RPMI7951 (cell line): ENCODE measurements at places on chromosomes 3 and 15. TPM values are rescaled to one million over a fixed set of nuclear protein-coding genes. Genes with fewer than 3 reads are reported as not detected.

- no peak for DNase-seq
These were observed 10.2 kb downstream of the ACKR2 start for GRCh38 chr3:42819351-42819965.

- no peak for DNase-seq
These were observed 214.8 kb upstream of the ST8SIA2 start for GRCh38 chr15:92178911-92179310.

DNA sequence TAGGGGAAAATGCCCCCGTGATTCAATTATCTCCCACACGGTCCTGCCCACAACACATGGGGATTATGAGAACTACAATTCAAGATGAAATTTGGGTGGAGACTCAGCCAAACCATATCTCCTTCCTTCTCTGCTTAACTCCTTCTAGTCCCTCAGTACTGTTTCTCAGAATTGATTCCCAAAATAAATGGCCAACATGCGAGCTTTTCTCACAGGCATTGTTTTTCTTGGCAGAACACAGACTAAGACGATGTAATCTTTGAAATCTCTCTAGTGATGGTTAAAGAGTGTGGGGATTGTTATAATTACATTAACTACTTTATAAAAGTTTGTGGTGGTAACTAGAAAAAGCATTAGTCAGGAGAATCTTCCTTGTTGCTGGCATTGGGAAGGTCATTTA is 366.5 kb downstream of the LPP start:
- DNase-seq, result peak; percentile 9

Gene GREM1
- total RNA-seq, result 68.1 and 79.4 TPM in 2 replicates

Gene AP3B2
- 1.4 and 1.7 TPM in 2 replicates for total RNA-seq

Gene IL17RE
- total RNA-seq, result not detected in 2 replicates

GRCh38 chr3:52154135-52155094 is at the start of gene POC1A:
TSS of gene POC1A (minus strand) at chr3:52154423. CDS start at chr3:52154372, 51 bp downstream.
- DNase-seq, result peak; percentile 99

DNA sequence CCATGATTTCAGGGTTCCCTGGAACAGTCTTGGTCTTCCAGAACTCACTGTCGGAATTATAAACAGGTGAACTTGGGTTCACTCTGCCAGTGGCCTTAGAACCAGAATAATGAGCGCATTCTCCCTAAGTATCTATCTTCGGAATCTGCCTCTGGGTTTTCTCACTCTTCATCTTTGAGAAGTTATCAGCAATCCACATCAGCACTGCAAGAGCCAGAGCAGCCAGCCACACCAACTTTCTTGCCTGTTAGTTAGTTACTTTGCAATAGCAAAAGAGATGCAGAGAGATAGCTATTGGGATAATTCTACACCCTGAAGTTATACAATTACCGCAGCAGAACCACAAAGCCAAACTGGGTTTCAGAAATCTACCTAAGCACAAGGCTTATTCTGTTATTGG is 25.8 kb downstream of the GLB1 start:
- DNase-seq, result no peak

GRCh38 chr3:134601539-134602439 is 49.0 kb downstream of the KY start:
- peak; percentile 41 for DNase-seq

Gene SCN11A
- not detected in 2 replicates for total RNA-seq

Gene CIB2
- total RNA-seq, result 6.2 and 7.8 TPM in 2 replicates

- DNase-seq, result no peak
These were observed 147.8 kb upstream of the TGFBR2 start for GRCh38 chr3:30458376-30459171.

GRCh38 chr15:61364871-61365270 is 135.8 kb upstream of the RORA start:
- no peak for DNase-seq

Gene GOLGA8S
- total RNA-seq, result 0.48 and 0.78 TPM in 2 replicates

Gene GABRR3
- not detected in 2 replicates for total RNA-seq

DNA sequence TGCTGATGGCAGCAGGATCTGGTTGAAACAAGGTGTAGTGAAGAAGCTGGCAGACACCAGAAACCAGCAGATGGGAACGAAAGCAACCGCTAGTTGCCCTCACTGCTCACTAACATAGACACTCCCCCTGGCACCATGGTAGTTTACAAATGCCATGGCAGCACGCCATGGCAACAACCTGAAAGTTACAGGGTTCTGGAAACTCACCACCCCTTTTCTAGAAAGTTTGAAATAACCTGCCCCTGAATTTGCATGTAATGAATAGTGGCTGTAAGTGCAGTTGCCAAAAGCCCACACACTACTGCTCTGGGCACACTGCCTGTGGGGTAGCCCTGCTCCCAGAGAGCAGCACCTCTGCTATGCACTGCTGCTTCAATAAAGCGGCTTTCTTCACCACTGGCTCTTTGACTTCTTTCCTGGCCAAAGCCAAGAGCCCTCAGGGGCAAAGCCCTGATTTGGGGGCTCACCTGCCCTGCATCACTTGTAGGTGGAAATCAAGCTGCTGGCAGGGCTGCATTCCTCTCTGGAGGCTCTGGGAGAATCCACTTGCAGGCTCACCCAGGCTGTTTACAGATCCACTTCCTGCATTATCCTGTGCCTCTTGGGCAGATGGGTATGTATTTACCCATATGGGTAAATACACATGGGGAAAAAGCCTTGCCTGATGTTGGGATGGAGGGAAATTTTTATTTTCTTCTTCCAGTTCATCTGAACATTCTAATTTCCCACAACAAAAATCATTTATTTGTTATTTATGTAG is 2.0 kb upstream of the GP9 start:
- DNase-seq, result no peak

DNA sequence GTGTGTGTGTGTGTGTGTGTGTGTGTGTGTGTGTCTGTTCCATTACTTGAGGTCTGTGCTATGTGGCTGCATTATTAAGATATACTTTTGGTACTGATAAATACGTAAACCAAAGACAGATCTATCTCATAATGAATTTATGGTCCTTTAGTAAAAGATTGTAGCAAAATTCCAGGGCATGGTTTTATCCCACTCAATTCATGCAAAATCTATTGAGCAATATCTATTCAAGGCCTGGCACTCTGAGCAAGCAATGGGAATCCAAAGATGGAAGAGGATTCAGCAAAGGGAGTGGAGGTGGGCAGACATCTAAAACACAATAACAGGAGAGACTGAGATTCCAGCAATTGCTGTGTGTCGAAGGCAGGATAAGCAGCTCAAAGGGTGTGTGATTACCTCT is 86.8 kb downstream of the RFTN1 start:
- DNase-seq, result no peak

- DNase-seq, result no peak
These were observed 4.9 kb downstream of the CHAC1 start for GRCh38 chr15:40958146-40958545.

DNA sequence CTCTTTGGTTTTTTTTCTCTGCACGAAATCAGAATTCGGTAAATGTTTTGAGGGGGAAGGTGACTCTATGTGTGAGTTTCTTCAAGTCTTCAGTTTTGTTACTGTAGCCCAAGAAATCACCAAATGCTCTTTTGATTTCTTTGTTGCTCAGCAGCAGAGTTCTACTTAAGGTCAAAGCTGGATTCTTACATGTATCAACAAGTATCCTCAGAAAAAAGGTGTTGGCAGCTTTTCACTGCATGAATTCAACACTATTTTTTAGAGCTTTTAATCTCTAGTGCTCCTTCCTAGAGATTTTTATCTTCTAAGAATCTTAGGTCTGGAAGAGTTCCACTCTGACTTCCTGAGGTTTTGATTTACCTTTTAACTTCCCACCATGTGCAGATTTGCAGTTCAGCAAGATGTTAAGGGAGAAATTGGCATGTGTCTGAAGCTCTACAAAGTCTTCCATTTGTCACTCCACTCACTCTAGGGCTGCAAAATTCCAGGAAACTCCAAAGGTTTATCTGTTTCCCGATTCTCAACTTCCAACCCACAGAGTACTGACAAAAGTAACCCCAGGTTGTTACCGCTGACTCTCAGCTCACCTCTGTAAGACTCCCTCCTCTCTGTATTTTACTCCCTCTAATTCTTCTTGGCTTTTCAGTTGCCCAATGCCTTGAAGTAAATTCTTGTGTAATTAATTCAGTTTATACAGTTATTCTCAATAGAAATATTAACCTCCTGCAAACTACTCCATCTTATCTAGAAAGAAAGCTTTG is 13.3 kb upstream of the CD200 start:
- no peak for DNase-seq

GRCh38 chr3:66473692-66474091 is 27.1 kb downstream of the LRIG1 start:
- DNase-seq, result peak; percentile 90

GRCh38 chr15:50542887-50543210 is 3.6 kb downstream of the USP50 start:
- no peak for DNase-seq

DNA sequence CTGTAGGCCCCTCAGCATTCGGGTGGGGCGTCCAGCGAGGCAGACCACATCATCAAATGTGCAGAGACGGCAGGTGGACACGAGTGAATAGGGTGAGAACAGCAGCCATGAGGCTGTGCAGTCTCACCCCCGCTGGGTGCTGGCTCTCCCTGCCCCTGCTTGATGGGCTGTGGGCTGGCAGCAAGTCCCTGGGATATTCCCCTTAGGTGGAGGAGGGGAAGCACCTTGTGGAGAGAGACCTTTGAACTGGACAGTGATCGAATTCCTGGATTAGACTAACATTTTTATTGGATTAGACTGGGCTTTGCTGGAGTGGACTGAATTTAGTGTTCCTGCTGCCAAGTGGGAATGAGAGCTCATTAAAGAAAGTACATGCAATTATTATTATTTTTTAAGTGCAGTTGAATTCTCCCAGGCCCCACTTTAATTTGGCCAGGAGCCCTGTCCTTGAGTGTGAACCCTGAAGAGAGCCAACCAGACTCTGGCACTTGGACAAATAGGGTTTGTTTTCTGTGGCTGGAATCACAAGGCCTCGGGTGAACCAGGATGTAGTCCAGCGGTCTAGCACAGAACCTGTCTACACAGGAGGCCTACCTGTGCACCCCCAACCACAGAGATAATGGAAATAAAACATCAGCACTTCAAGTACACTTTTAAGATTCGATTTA is 193.1 kb downstream of the ABHD5 start:
- DNase-seq, result no peak

- peak; percentile 5 for DNase-seq
These were observed 73.0 kb upstream of the FRMD4B start for GRCh38 chr3:69458803-69459365.

GRCh38 chr15:95024351-95024750 is 793.0 kb downstream of the MCTP2 start:
- DNase-seq, result peak; percentile 32

DNA sequence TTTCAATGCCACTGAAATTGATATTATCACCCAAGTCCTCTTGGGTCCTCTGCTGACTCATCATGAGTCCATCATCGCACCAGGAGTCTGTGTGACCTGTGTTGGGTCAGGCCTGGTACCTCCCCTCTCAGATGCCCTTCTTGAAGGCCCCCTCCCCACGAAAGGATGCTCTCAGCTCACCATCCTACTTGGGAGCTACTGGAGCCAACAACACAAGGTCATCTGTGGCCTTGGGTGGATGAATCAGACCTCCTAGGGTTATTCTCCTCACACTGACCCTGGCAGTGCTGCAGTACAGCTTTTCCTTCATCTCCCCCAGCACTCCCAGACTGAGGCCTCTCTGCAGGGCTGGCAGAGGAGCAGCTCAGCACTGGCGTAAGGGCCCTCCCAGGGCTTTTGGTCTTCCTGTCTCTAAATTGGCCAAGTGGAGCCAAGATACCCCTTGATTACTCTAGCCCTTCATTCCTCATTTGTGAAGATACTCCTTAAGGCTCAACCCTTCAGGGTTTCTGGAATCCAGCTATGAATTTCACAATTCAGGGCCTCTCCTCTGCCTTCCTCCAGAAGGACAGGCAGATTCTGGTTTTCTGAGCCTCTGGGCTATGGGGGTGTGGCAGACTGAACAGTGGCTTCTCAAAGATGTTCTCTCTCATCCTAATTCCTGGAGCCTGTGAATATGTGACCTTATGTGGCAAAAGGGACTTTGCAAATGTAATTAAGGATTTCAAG is 80.7 kb upstream of the GSK3B start:
- peak; percentile 23 for DNase-seq

GRCh38 chr3:172844428-172844827 is 93.9 kb downstream of the ECT2 start:
- DNase-seq, result peak; percentile 20

Gene DNAJA4
- 0.59 and 1.6 TPM in 2 replicates for total RNA-seq
